Kidney (tissue), 22 donors: ENCODE measurements at places on chromosomes 3 and 15. TPM values are rescaled to one million over a fixed set of nuclear protein-coding genes. Genes with fewer than 3 reads are reported as not detected.

DNA sequence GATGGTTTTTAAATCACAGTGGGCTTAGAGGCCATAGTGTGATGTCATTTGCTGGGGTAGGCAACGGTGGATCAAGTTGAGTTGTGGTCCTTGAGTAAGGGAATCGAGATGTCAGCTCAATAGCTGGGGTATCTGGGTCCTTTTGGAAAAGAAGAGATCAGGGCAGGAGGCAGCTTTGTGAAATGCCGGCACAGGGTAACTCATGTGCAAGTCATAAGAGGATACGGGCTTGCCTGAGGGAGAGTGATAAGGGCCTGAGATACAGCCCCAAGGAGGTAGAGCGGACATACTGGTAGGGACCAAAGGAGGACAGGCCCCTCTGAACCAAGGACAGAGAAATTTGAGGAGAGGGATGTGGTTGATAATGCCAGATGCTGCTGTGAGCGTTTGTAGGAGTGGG lies 4.2 kb upstream of the FAM131A start:
- no peaks in the 10 kb centered on the region for H3K4me1 ChIP-seq
- H3K27me3 ChIP-seq = no peaks in the 10 kb centered on the region
- H3K27ac ChIP-seq = no peak overlapping the region
- DNase-seq = no peak
- peaks cover 60% of the 10 kb centered on the region for H3K36me3 ChIP-seq

- H3K4me1 ChIP-seq = no peaks in the 10 kb centered on the region
- H3K4me3 ChIP-seq = no peak overlapping the region
- no peaks in the 10 kb centered on the region for H3K36me3 ChIP-seq
- no peaks in the 10 kb centered on the region for H3K27me3 ChIP-seq
- no peak for DNase-seq
- no peak overlapping the region for H3K27ac ChIP-seq
Measured at GRCh38 chr3:119927190-119927589, 145.3 kb downstream of the NR1I2 start.

DNA sequence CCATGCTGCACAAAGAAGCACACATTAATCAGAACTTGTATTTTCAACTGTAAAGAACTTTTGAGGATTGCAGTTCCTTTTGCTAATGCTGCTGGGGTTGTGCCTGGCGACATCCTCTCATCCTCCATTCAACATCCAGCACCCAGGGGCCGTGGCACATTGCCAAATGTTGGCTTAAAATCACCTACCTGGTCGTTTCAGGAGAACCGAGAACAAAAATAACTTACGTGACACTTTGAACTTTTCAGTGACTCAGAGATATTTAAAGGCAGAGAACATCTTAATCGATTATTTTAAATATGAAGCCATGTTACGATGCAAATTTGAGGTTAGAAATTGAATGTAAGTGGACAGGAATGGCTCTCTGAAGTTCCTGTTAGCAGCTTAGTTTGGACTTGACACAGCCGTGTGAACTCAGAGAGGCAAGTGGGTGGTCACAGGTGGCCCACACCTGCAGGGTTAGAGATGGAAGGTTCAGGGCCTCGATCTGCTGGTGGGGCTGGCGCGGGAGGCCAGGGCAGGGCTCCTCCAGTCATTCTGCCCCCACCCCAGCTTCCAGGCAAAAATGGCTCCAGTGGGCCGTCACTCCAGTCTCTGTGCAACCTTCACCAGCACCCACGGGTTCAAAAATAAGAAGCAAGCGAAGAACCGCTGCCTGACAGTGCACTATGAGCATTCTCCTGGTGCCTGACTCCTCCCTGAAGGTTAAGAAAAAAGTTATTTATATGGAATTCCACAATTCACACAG lies 12.2 kb downstream of the LRRK1 start:
- H3K27me3 ChIP-seq = no peaks in the 10 kb centered on the region
- no peak overlapping the region for H3K27ac ChIP-seq
- H3K4me1 ChIP-seq = no peaks in the 10 kb centered on the region
- H3K36me3 ChIP-seq = no peaks in the 10 kb centered on the region
- DNase-seq = no peak
- no peak overlapping the region for H3K4me3 ChIP-seq

GRCh38 chr15:68595761-68596160 lies 17.0 kb downstream of the CORO2B start:
- no peaks in the 10 kb centered on the region for H3K36me3 ChIP-seq
- H3K27me3 ChIP-seq = no peaks in the 10 kb centered on the region
- no peak overlapping the region for H3K4me3 ChIP-seq
- peaks cover 11% of the 10 kb centered on the region for H3K4me1 ChIP-seq

DNA sequence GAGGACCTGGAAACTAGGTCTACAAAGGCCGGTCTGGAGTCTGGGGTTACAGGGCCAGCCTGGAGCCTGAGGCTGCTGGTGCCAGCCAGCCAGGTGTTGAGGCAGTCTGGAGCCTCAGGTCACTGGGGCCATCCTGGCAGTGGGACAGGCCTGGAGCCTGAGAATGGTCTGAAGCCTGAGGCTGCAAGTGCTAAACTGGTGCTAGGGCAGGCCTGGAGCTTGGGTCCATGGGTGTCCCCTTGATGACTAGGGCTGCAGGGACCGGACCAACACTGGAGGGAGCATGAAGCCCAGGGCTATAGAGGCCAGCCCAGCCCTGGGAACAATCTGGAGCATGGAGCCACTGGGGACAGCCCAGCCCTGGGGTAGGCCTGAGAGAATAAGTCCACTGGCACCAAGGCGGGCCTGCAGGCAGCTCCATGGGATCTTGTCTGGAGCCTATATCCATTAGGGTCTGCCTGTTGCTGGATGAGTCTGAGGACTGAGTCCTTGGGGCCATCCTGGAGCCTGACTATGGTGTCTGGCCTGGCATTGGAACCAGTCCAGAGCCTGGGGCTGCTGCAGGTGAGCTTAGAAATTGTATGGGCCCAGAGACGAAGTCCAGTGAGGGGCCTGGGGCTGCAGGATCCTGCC lies 101.9 kb downstream of the GLDN start:
- no peak overlapping the region for H3K4me3 ChIP-seq
- no peaks in the 10 kb centered on the region for H3K27me3 ChIP-seq
- DNase-seq = no peak
- H3K27ac ChIP-seq = no peak overlapping the region

DNA sequence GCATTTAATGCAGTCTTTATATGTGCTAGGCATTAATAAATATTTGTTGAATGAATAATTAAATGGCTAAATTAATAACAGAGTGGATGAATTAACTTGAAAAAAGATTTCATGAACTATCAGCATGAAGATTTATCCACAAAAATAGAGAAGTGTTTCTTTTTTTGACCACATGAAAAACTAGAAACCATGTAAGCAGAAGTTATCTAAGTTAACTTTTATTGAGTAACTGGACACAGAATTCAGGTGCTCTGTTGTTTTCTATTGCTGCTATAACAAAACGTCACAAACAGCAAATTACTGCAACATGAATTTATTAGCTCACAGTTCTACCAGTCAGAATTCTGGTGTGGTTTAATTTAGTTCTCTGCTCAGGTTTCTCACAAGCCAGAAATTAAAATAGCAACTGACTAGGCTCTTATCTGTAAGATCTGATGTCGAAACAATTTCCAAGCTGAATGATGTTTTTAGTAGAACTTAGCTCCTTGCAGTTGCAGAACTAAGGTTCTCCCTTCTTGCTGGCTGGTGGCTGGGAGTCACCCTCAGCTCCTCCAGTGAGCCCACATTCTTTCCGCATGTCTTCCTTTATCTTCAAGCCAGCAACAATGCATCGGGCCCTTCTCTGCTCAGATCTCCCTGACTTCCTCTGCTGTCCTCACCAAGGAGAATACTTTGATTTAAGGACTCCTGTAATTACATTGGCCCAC lies 810.2 kb upstream of the ALCAM start:
- no peaks in the 10 kb centered on the region for H3K36me3 ChIP-seq
- no peak overlapping the region for H3K4me3 ChIP-seq
- no peak overlapping the region for H3K27ac ChIP-seq
- no peaks in the 10 kb centered on the region for H3K27me3 ChIP-seq
- DNase-seq = no peak
- H3K4me1 ChIP-seq = no peaks in the 10 kb centered on the region

GRCh38 chr15:100112061-100112420 lies 229.7 kb downstream of the ADAMTS17 start:
- peaks cover 5% of the 10 kb centered on the region for H3K4me1 ChIP-seq
- no peaks in the 10 kb centered on the region for H3K27me3 ChIP-seq
- no peak overlapping the region for H3K4me3 ChIP-seq

DNA sequence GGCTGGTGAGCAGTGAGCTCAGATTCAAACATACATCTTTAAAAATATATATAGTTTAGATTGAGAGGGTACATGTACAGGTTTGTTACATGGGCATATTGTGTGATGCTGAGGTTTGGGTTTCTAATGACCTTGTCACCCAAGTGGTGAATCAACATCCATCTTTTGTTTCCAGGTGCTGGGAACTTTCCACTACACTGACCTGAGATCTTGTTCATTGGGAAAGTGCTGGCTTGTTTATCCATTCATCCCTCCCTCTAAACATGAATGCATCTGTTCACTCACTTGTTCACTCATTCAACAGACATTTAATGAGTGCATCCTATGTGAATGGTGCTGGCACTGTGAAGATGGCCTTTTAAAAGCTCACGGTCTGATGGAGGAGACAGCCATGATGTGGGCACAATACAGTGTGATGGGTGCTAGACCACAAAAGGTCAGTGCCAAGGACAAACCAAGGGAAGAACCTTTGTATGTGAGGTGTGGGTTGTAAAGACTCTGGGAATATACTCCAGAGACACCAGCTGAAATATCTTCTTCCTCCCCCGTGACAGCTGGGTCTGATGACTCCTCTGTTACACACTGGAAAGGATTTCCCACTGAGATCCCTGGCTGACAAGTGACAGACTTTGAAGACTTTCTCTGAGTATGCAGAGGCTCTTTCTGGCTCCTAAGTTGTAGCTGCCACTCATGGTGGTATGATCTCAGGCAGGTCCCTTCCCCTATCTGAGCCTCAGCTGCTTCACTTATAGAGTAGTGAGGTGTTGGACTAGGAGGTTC lies 16.2 kb upstream of the ITGA11 start:
- H3K27ac ChIP-seq = no peak overlapping the region
- H3K4me3 ChIP-seq = no peak overlapping the region
- no peaks in the 10 kb centered on the region for H3K27me3 ChIP-seq
- DNase-seq = no peak

DNA sequence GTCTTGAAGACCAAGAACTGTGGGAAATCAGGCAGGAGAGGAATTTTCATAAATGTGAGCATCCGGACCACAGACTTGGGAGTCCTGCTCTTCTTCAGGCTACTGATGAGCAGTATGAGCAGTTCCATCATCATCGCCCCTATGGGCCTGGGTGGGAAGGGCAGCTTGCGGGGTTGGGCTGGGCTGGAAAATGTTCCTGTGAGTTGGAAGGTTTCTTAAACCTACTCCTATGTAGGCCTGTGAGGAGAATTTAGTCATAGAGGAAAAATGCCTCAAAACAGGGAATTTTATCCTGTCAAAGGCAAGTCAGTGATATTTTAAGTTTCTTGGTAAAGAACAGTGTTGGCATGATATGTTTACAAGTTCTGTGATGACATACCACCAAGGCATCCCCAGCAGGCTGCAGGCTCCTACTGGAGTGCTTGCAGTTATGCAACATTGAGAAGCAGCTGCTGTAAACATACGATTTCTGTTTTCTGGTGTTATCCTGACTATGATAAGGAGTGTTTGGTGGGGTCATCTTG lies 10.3 kb downstream of the MASP1 start:
- H3K27ac ChIP-seq = no peak overlapping the region
- H3K27me3 ChIP-seq = no peaks in the 10 kb centered on the region
- DNase-seq = no peak
- no peaks in the 10 kb centered on the region for H3K36me3 ChIP-seq
- no peak overlapping the region for H3K4me3 ChIP-seq
- no peaks in the 10 kb centered on the region for H3K4me1 ChIP-seq

DNA sequence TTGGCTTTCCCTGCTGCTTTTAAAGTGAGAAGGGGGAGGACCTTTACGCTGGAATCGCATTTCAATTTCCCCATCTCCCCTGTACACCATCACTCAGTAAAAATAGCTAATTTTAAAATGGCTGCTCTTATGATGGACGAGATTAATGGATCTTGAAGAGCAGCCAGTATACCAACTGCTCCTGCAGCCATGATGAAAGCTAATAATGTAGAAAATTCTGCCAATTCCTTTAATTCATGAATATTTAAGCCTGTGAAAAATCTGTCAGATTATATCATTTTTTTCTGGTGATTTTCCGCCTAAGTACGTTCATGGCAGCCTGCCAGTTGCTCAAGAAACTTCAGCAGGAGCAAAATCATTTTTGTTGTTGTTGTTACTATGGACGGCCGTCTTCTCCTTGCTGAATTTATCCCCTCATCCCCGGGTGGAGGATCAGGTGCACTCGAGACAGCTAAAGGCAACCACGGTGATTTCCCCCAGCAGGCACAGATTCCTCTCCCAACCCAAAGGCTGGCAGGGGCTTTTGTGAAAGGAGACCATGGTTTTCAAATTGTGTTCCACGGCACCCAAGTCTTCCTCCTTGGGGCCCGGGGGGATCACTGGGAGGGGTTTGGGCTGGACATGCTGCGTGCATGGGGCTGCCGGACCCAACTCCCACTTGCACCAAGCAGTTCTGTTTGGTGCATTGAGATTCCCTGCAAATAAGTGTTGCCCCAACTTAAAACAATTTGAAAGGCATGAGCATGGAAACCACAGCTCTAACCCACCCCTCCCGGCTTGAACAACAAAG lies 289.6 kb downstream of the UACA start:
- no peaks in the 10 kb centered on the region for H3K36me3 ChIP-seq
- no peak overlapping the region for H3K27ac ChIP-seq
- DNase-seq = peak; percentile 46
- no peaks in the 10 kb centered on the region for H3K27me3 ChIP-seq
- no peak overlapping the region for H3K4me3 ChIP-seq
- H3K4me1 ChIP-seq = peaks cover 7% of the 10 kb centered on the region

GRCh38 chr15:52114261-52115055 lies 1.9 kb upstream of the BCL2L10 start:
- peaks cover 10% of the 10 kb centered on the region for H3K4me1 ChIP-seq
- H3K36me3 ChIP-seq = no peaks in the 10 kb centered on the region
- H3K27me3 ChIP-seq = no peaks in the 10 kb centered on the region
- H3K27ac ChIP-seq = no peak overlapping the region

GRCh38 chr3:56185827-56186226 lies 282.4 kb downstream of the ERC2 start:
- no peaks in the 10 kb centered on the region for H3K27me3 ChIP-seq
- peaks cover 3% of the 10 kb centered on the region for H3K4me1 ChIP-seq
- no peaks in the 10 kb centered on the region for H3K36me3 ChIP-seq

GRCh38 chr15:72785841-72786240 lies 2.3 kb upstream of the ADPGK start:
- no peak overlapping the region for H3K4me3 ChIP-seq
- H3K27ac ChIP-seq = no peak overlapping the region
- no peaks in the 10 kb centered on the region for H3K36me3 ChIP-seq

DNA sequence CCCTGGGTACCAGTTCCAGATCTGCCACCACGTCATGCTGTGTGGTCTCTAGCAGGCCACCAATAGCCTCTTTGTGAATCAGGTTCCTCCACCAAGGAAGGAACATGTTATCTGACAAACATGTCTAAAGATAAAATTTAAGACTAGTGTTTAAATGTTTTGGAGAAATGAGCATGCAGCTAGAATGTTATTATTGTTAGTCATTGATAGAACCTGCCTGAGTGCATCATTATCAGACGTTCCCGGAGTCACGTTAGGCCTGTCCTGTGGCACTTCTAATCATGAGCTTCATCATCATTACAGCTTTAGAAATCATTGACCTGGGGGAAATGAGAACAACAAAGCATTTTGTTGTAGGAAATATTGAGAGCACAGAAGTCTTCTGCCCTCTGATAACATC lies 58.9 kb upstream of the FURIN start:
- no peak overlapping the region for H3K27ac ChIP-seq
- no peak for DNase-seq
- no peaks in the 10 kb centered on the region for H3K4me1 ChIP-seq

GOLGA6A gene
- total RNA-seq = 0.06 TPM

OR4M2 gene
- total RNA-seq = not detected

TM4SF18 gene
- total RNA-seq = 19.7 TPM

C3orf49 gene
- not detected for total RNA-seq
